ENCODE measurements at places on chromosomes 16 and 17.

DNA sequence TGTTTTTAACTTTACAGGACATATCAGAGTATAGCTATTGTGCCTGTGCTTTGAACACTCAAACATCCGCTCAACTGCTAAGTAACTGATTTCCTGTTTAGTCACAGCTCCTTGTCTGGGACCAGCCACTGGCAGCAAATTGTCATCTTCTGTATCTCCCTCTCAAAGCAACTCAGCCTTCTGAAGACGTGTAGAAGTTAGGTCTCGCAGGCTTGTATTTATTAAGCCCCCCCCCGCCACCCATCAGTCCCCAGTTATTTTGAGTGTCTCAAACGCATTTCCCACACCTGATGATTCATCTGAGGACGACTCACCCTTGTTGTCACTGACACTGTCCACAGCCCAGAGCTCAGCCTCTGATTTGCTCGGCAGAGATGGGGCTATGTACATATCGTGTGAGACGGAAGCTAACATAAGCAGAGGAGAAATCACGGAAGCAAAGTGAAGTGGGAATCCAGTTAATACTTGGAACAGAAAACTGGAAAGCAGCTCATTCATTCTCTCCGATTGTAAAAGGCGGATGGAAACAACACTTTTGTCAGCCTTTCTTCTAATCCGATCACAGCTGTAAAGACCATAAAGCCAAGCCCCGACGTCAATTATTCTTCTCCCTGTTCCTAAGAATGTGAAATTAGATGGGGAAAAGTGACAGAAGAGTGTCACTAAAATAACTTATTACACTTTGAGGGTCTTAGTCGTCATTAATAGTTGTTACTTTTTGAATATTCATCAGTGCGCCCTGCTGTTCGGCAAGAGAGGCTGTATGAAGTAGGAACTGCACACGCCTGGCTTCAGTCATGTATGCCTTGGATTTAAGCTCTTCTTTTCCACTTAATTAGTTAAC is 64.2 kb downstream of the PITPNC1 start:
- no peak for DNase-seq

DNA sequence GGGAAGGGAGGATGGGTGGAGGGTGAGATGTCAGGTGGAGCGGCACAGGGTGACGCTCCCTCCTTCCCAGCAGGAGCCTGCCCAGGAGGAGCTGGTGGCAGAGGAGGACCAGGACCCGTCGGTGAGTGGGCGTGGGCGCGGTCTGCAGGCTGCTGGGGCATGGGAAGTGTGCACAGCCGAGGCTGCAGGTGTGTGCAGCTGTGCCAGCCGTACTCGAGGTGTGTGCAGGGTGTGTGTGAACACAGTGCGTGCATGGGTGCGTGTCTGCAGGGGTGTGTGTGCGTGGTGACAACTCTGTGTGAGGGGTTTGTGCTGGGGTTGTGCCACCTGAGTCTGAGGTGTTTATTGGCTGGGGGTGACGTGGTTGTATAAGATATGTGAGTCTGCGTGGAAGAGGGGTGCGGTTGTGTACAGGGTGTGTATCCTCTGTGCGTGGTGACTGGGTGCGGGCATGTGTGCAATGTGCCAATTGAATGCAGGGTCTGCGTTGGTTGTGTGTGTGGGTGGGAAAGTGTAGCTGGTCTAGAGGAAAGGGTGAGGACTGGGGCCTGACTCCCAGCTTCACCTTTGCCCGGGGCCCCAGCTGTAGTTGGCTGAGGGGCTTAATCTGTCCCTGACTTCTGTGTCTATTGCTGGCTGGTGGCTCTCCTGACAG is 670 bp downstream of the TNFSF12 start:
- no peak for DNase-seq

- DNase-seq = no peak
Measured at GRCh38 chr17:40958086-40958953, 8.4 kb downstream of the KRT39 start.

DNA sequence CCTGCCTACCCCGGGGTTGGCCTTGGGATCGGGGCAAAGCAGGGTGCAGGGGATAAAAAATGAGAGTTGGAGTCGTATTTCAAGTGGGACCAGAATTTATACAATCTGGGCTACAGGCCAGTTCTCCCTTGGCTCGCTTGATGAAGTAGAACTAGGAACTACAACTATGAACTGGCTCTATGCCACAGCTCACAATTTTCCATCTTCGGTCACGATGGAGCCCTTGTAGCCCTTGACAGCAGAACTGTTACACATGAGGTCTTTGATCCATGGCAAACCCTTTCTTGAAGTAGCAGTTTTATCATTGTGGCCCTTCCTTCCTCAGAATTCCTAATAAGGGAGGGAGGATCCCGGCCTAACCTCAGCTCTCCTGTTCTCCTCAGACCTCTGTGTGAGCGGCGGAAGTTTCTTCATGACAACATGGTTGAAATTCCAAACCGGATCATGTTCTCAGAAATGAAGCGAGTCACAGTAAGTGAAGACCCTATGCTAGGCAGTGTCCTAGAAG is 17.1 kb downstream of the LIG3 start:
- DNase-seq = no peak

GRCh38 chr17:44137891-44138709 is 3.6 kb upstream of the HROB start:
- DNase-seq = peak; percentile 81

- DNase-seq = no peak
Measured at GRCh38 chr17:74187761-74188160, 15.7 kb upstream of the RPL38 start.

DNA sequence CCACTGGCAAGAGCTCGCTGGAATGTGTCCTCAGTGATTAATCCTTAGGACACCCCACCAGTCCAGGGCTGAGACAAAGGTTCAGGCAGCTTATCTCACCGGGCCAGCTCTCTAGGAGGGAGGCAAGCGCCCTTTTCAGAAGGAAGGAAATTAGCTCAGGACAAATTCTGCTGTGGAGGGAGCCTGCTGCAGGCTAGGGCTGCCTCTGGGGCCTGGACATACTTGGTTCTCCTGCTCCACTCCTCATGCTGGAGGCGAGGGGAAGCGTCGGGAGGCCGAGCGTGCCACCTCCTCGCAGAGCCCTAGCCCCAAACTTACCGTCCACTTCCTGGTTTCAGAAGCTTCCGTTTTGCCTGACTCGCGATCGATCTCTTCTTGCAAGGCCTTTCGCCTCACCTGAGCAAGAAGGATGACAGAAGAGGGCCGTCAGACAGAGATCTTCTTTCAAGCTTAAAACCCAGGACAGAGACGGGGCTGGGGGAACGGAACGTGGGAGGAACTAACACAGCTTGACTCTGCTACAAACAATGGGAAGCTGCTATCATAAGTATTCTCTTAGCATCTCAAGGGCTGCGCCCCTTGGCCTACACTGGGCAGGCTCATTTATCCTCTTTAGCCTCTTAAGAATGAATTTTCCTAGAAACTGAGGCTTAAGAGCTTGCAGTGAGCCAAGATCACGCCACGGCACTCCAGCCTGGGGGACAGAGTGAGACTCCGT is 7.7 kb downstream of the KNOP1 start:
- DNase-seq = no peak

- DNase-seq = no peak
Measured at GRCh38 chr17:8447799-8448198, 12.1 kb downstream of the NDEL1 start.

DNA sequence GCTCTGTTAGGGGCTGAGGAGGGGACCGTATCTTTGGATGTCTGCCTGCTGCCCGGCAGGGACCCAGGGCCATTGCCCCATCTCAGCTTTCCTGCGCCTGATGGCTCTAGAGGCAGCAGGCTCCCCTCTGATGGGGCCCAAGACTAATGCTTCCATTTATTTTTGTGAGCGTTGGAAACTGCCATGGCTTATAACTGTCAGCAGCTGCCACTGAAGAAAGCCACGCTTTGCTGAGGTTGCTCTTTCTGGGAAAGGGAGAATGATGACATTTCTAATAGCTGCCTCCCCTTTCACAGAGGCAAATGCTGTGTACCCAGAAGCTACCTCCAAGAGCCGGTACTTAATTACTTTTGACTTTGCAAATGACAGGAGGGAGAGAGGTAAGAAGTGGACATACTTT is 103.8 kb downstream of the HAPSTR1 start:
- no peak for DNase-seq

- no peak for DNase-seq
Measured at GRCh38 chr17:61401389-61402072, 1.9 kb downstream of the TBX2 start.

DNA sequence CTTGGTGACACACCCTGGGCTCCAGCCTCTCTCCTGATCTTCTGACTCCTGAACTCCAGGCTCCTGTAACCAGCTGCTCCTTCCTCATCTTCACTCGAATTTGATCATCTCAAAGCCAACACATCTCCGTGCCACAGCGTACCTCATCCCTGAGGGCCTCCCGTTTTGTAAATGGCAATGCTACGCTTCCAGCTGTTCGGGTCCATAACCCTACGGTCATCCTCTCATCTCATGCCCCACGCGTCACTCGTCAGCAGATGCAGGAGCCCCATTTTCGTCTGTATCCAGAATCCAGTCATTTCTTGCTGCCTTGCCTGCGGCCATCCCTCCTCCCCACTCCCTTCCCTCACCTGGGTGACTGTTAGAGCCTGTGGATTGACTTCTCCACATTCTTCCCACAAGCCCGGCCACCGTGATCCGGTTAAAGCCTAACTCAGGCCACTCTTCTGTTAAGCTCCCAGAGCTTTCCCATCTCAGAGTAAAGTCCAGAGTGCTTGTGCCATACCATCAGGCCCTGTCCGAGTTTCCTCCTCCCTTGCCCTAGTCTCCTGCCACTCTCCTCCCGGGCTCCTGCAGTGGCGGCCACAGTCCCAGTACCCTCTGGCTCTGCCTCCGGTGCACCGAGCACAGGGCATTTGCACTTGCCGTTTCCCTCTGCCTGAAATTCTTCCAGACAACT is 20.3 kb upstream of the AKTIP start:
- DNase-seq = no peak

Data from NCI-H1930 (cell line).